ENCODE measurements at places on chromosomes 7 and 10.
A peak's percentile ranks its signal among the peaks of the same experiment; 100 is the strongest.

- no peak for DNase-seq
Measured at GRCh38 chr7:26514633-26515032, 223.0 kb downstream of the SNX10 start.

DNA sequence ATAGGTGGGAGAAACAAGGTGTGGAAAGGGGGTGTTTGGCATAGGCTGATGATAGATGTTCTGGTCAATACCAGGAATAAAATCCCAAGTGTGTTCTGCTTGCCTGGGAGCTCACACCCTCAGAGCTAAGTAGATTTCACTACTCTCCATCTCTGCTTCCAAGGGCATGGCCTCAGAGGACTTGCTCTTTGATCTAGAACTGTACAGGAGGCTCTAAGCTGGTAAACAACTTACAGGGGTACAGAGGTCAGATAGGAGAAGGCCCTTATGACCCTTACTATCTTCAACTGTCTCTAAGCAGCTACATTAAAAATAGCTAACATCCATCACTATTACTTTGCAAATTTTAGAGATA, 221.5 kb upstream of the KLF14 start:
- no peak for DNase-seq

DNA sequence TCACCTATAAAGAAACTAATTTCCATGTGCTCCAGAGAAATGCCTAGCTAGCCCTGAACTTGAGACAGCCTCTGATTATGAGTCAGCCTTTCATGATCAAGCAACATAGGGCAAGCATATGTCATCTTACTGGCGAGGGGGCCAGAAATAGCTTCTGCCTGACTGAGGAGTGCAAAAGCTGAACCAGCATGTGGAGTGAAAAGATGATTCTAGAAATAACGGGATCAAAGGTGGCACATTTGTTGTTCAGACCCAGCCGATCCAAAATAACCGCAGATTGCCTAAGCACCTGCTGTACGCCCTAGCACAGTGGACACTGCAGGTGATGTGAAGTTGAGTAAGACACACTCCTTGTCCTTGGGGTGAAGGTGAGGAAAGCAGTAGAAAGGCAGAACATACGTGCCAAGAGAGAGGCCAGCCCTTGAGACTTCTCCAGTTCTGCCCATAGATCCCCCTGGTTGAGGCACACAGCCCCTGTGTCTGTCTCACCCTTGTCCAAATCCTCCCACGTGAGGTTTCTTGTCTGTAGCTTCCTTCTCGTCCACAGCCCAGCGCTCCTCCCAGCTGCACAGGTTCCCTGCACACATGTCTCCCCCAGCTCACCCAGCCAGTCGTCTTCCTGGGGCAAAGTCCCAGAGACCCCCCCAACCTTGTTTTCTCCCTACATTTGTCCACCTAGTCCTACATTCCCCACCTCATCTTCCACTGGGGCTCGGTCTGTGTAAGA, 2.8 kb upstream of the BCL7B start:
- DNase-seq: peak; percentile 89

DNA sequence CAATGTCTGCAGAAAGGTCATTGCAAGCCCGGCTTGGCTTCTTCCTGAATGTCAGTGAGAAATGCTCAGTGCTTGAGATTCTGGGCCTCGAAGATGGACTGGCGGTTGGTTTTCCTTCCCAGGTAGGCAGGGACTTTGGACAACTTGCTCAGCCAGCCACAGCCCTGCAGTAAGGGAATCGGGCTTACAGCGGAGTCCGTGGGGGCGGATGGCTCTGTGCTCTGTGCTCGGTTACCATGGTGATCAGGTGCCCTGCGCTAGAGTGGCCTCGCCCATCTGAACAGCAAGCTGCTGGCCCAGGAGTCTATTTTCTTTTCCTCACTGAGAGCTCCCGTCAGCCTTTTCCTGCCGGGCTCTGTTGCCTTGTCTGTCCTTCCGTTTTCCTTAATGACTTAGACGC, 77.8 kb upstream of the SH2B2 start:
- DNase-seq: no peak

GRCh38 chr10:68816796-68817412, 10.4 kb upstream of the STOX1 start:
- no peak for DNase-seq

DNA sequence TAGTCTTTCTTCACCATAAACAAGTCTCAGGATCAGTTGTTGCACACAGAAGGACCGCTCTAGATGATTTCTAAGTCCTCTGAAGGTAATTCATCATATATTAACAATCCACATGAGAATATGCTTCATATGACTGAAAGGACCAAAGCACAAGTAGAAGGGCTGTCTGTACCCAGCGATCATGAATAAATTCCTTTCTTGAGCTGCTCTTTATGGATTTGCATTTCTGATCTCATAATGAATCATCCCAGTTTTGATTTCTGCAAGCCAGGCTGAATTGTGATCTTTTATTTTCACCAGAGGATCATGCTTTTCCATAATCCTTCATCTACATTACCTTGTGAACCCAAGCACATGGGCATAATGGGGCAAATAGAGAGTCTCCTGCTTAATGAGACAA, 675.6 kb downstream of the MAGI2 start:
- DNase-seq: peak; percentile 16

DNA sequence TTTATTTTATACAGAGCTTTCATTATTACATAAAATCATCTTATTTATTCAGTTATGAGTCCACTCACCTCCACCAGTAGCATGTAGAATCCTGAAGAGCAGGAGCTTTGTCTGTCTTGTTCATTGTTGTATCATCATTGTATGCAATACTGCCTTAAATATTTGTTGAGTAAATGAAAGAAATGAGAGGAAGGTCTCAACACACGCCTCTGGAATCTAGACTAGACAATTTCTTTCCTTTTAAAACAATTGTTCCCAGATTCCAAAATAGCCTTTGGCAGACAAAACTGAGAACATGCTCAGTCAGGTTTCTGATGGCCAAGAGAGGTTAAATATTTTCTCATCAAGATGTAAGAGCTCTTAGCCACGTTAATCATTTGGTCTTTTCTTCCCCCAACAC, 173.1 kb upstream of the AGR3 start:
- DNase-seq: no peak

- DNase-seq: no peak
Measured at GRCh38 chr7:69433081-69433480, 165.2 kb upstream of the AUTS2 start.

- DNase-seq: no peak
Measured at GRCh38 chr10:53713431-53713830, 940.8 kb upstream of the MBL2 start.

- DNase-seq: no peak
Measured at GRCh38 chr7:577741-578370, 58.2 kb upstream of the PDGFA start.

DNA sequence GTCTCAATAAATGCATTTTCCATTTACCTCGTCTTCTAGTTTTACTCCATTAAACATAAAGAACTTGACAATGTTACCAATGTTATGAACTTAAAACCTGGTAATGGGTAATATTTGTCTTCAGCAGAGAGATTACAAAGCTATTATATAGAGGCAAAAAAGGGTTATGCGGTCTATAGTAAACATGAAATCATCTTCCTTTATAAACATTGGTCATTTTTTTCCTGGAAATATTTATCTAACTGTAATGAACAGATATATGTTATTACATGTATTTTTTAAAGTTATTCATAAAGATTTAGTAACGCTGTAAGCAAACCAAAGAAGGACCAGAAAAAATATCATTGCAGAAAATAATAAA, 1.3 kb downstream of the VWDE start:
- DNase-seq: no peak

- no peak for DNase-seq
Measured at GRCh38 chr7:2725178-2726105, 37.4 kb downstream of the AMZ1 start.

DNA sequence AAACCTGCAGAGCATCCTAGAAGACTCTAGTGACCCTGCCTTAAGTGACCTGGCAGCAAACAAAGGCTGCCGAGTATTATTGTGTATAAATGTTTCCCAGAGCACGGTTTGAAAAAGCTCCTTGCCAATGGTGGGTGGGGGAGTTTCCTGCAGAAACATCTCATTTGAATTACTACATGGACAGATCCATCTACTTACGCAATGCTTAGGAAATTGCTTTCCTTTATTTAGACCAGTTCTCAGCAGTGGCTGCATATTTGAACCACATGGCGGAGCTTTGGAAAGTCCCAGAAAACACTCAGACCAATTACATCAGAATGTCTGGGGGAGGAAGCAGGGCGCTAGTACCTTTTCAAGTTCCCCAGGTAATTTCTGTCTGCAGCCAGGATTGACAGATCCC, 560.9 kb downstream of the SDK1 start:
- no peak for DNase-seq

- no peak for DNase-seq
Measured at GRCh38 chr7:155453296-155454182, 4.4 kb upstream of the EN2 start.

GRCh38 chr10:61197057-61197456, 253.1 kb upstream of the RHOBTB1 start:
- DNase-seq: no peak

GRCh38 chr7:90209776-90210175, 1.8 kb upstream of the STEAP2 start:
- DNase-seq: no peak

DNA sequence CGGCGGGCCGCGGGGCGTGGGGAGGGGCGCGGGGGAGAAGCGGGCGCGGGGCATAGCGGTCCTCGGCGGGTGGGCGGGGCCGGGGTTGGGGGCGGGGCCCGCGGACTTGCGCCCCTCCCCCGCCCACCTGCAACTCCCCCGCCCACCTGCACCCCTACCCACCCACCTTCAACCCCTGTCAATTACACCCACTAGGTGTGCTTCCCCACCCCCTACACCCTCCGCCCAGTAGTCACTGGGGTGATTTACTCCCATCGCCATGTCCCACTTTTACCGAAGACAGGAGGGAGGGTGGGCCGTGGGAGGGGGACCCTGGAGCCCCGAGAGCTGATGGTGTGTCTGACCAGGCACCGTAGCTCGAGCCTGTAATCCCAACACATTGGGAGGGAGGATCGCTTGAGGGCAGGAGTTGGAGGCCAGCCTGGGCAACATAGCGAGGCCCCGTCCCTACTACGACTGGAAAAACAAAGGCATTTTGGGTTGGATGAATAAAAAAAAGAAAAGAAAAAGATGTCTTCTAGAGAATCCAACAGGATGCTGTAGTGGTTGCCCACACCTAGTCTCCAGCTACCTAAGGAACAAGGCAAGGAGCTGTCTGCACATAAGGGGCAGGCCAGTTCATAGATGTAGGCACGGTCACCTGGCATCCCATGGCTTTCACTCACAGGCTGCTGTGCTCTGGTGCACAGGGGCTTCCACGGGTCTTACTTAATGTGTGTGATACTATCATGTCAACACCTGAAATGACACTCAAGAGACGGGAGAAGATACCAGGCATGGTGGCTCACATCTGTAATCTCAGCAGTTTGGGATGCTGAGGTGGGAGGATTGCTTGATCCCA, 761 bp downstream of the KCTD7 start:
- DNase-seq: no peak

- no peak for DNase-seq
Measured at GRCh38 chr10:82505009-82505408, 630.0 kb downstream of the NRG3 start.

DNA sequence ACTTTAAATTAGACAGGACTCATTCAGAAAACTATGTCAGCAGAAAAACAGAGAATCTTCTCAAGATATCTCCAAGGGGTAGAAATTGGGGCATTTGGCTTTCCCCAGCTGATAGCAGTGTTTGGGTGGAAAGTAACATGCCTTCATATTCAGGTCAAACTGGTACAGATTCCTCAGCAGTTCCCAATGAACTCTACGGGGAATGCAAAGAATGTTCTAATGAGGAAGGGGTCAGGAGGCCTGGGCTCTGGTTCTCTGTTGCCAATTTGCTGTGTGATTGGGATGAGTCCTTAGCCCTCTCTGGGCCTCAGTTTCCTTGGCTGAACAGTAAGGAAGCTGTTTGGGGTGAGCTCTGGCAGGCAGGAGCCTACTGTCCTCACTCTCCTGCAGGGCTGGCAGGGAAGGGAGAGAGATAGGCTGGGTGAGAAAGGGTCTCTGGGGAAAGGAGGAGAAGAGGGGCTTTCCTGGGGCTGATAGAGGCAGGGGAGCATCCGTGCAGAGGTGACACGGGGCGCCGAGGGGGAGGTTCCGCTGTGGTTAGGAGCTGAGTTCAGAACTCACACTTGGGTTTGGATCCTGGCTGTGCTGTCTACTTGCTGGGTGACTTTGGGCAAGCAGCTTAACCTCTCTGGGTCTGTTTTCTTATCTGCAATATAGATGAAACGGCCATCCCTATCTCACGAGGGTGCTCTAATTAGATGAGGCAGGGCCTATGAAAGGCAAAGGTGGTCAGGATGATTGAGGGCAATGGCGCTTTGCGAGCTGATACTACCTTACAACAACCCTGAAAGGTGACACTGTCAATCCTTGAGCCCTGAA, 45.1 kb downstream of the SPOCK2 start:
- no peak for DNase-seq

- DNase-seq: peak; percentile 77
Measured at GRCh38 chr10:30687698-30688213, 58.2 kb upstream of the LYZL2 start.

DNA sequence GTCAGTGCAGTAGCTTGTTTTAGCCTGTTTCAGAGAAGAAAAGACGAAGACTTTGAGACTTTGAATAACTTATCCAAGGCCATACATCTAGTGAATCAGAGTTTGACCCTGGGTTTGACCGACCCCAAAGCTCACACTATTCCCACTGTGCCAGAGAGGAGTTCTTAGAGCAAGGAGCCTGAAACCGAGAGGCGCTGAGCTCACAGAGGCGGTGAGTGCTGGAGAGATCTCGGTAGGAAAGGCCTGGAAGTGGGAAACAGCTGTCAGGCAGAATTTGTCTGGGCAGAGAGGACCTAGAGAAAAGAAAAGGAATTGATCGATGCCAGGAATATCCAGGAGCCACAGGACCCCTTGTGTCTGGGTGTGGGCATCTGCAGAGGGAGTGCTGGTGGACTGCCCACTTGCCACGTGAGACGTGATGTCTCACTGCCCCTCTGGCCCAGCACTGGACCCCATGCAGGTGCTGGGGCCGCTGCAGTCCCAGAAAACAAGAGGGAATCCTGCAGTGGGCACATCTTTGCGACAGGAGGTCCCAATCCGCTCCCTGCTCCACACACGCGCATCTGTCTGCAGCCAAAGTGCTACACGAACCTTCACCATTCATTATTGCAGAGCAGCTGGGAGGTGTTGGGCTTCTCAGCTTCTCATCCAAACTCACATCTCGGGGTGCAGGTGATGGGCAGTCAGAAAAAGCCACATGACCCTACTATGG, 6.2 kb downstream of the CALML3 start:
- DNase-seq: no peak

GRCh38 chr10:127168261-127168660, 28.1 kb downstream of the INSYN2A start:
- DNase-seq: no peak
